ENCODE measurements at places on chromosomes 13 and 19.

GRCh38 chr13:96089749-96090239 is at the start of gene HS6ST3:
Gene HS6ST3 (plus strand): TSS chr13:96090107.
- no peak for DNase-seq

DNA sequence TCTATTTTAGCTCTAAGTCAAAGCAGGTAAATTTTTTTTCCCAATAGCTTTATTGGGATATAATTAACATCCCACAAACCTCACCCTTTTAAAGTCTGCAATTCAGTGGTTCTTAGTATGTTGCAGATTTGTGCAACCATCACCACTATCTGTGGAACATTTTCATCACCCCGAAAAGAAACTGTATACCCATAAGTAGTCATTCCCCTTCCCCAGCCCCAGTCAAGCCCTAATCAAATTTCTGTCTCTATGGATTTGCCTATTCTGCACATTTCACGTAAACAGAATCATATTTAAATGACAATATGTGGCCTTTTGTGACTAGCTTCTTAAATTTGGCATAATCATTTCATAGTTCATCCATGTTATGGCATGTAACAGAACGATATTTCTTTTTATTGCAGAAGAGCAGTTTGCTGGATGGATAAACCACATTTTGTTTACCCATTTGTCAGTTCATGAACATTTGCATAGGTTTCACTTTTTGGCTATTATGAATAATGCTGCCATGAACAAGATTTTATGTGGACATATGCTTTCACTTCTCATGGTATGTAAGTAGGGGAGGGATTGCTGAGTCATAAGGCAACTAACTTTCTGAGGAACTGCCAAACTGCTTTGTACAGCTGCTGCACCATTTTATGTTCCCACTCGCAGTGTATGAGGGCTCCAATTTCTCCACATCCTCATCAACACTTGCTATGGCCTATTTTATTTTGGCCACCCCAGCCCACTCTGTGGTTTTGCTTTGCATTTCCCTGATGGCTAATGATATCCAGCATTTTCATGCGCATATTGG is 10.9 kb downstream of the SLC46A3 start:
- no peak for DNase-seq

- DNase-seq = no peak
These were observed 225.5 kb upstream of the KLHL1 start for GRCh38 chr13:70333752-70334151.

DNA sequence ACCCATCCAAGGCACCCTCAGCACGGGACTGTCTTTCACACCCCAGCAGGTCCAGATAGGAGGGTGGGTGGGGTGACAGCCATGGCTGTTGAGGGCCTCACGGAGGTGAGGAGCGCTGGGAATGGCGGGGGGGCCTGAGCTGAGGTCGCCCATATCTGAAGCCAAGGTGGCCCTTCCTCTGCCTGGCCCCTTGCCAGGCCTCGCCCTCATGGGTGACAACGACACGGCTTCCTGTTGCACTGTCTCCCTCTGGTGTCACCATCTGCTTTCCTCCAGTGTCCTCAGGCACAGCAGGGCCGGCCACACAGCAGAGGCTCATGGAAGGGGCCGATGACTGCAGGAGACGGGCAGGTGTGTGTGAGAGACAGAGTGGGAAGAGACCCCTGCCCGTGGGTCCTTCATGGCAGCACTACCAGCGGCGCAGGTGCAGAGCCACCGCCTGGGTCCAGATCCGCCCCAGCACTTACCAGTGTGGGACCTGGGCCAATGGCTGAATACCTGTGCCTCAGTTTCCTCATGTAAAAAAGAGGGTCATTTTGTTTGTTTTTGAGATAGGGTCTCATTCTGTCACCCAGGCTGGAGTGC is 8.1 kb upstream of the NKPD1 start:
- DNase-seq = no peak

DNA sequence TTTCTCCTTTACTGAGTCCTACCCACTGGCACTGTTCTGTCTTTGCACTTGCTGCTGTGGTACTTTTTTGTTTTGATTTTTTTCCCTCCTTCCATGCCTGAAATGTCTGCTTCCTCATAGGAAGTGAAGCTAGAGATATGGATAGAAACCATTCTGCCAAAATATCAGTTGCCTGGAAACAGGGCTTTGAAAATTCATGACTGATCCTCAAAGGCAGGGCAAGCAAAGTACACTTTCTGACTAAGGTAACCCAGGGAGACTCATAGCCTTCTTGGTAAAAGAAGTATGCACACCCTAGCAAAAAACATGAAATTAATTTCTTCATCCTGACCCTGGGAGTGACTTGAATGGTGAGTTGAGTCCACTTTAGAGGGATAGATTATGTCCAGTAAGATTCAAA is 329.8 kb downstream of the MYO16 start:
- DNase-seq = no peak

DNA sequence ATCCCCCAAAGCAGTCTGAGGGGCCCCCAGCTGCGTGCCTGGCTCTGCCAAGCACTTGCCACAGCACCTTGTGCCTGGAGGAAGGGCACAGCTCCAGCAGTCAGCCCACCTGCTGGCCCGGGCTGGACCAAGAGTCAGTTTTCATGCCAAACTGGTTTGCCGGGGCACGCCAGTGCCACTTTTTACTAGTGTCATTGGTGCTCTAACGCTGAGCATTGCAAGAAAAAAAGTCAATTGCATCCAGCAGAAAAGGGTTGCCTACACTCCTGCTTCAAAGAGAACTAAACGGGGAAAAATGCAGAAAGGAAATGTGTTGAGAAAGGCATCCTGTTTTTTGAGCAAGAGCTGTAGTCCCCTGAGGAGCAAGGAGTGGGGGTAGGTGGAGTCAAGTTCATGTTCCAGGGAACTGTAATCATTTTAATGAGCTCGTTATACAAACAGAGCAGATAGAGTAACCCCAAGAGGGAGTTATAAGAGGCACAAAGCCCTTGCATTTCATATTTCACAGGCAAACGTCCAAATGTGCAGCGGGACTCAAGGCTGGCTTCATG is 68.4 kb downstream of the F2RL3 start:
- DNase-seq = no peak

- DNase-seq = no peak
These were observed 88.9 kb downstream of the TSHZ3 start for GRCh38 chr19:31260171-31260933.

DNA sequence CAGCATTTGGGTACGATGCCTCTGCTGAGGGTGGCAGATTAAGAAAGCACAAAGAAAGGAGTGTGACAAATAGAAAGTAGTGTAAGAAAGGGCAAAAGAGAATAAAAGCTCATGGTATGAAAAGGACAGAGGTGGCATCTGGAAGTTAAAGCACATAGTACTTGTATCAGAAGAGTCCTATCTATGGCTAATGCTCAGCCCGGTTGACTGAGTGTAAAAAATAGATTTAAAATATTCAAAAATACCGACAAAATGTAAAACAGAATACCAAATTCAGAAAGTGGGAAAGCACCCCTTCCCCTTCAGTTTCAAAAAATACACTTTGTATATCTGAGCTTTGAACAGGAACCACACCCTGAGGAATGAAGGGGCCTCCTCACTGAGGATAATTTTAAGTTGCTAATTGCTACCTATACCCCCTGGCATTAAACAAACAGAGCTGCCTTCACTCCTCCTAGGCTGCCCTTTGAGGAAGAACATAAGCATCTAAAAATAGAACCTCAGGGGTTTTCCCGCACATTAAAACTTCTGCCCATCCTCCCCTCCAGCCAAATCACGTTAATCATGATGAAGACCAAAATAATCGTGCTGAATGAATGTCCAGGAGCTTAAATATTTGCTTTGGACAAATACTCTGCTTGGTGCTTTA is 43.3 kb downstream of the DLEU7 start:
- no peak for DNase-seq

DNA sequence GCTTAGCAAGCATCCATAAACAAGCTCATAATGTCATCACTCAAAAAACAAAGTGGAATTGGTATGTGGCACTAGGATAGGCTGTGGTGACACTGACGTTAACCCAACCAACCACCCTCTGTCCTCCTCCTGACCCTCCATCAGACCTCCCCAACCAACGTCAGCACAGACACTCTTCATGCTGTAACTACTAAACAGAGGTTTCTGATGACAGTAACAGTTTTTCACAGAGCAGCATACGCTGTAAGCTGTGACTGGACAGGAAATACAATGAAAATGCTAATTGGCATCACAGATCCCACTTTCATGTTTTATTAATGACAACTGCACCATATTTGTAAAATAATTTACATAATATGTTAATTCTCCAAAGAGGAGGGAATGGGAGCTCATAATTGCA is 238.0 kb downstream of the IRS2 start:
- DNase-seq = no peak

DNA sequence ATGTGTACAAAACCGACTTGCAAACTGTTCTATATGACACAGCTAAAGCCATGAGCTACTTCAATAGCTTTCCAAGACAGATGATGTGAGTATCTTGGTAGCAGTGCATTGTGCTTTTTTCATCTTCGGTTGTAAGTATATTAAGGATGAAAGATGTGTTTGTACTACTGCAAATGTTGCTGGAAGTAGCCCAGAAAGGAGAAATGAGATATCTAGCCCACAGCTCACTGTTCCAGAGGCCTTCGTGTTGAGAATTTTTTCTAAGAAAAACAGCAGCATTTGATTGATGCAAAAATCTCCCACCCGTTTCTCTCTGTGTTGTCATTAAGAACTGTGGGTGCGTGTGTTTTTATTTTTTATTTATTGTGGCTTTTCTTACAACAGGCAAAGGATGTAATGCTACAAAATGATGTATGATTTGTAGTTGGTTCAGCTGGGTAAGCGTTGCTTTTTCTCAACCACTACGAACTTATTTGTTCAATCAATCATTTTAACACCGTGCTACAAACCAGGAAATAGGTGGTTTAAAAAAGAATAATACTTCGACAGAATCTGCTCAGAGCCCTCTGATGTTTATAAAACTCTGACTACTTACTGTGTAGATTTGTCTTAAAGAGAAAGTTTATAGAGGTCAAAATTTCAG is 41.6 kb upstream of the RFC3 start:
- DNase-seq = no peak

GRCh38 chr13:113842336-113843062 is 21.4 kb downstream of the GAS6 start:
- no peak for DNase-seq

GRCh38 chr19:53525922-53526321 is 12.0 kb upstream of the ZNF331 start:
- no peak for DNase-seq

DNA sequence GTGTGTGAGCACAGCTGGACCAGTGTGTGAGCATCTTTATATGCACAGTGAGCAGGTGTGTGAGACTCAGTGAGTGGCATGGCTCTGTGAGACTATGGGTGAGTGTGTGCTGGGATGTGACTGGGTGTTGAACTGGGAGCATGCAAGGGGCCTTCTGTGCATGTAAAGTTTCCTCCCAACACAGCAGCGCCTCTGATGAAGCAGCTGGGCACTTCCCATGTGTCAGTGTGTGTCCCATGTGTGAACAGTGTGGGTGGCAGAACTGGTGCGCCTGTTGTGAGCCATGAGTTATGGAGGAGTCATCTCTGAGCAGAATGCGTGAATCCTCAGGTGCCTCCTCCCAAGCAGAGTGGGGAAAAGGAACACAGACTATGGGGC is 24.1 kb downstream of the LGALS16 start:
- no peak for DNase-seq

Data from substantia nigra (tissue), 51 donors.